ENCODE measurements at places on chromosomes 6 and 20.

DNA sequence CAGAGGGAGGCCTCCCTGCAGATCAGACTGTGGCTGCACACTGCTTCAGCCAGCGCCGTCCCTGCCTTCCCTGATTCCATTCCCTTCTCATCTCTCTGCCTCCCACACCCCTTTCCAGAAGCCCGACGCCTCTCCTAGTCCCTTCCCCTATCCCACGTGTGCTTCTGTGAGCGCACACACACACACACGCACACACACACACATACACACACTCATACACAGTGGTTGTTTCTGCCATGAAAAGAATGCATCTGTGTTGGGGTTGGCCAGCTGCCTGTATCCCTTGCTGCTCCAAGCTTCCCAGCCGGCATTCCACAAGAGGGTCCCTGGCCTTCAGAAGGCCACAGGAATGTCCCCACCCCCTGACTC, 51.7 kb downstream of the MOCS1 start:
- no peak for DNase-seq

- no peak for DNase-seq
Measured at GRCh38 chr20:47934761-47935160, 149.5 kb upstream of the SULF2 start.

- DNase-seq: no peak
Measured at GRCh38 chr6:35343092-35343834, 905 bp downstream of the PPARD start.

DNA sequence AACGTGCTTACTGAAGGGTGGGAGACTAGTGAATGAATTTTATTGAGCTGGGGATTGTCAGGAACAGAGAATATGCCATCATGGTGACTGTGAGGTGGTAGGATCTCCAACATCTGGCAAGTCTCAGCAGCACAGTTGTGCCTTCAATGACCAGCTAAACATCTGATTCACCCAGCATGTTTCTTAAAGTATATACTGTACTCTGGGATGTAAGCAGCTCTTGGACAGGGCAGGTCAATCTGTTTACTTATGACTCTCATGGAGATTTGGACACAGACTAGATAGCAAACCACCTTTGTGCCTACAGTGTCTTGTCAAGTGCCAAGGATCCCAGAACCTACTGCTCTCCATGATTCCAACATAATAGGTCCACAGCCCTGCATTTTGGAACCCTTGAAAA, 801.0 kb upstream of the CITED2 start:
- no peak for DNase-seq

- DNase-seq: no peak
Measured at GRCh38 chr6:31718265-31718664, 3.1 kb downstream of the LY6G6D start.
